Fibroblast of mammary gland (primary cell): ENCODE measurements at places on chromosomes 5 and 9.
A peak's percentile ranks its signal among the peaks of the same experiment; 100 is the strongest.

- DNase-seq: peak; percentile 79
These were observed 12.9 kb downstream of the RGS14 start for GRCh38 chr5:177370488-177371119.

- DNase-seq: peak; percentile 44
These were observed 715 bp downstream of the FGF10 start for GRCh38 chr5:44388321-44389089.

DNA sequence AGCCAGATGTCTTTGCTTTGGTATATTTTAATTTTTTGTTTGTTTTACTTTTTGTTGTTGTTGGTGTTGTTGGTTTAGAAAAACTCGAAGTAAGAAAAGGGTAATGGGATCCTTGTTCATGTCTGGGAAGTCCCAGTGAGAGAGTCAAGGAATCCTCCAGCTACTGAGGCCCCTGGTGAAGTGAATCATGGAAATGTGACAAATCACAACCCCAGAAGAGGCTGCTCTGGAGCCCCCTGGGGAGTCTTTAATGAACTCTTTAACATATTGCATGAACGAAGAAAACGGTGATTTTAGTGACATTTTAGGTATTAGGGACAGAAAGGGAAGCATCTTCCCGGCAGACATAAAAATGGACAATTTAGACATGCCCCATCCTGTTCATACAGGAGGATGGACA, 41.3 kb downstream of the TMEM174 start:
- DNase-seq: no peak

GRCh38 chr9:91746904-91747303, 203.1 kb downstream of the ROR2 start:
- DNase-seq: peak; percentile 82

DNA sequence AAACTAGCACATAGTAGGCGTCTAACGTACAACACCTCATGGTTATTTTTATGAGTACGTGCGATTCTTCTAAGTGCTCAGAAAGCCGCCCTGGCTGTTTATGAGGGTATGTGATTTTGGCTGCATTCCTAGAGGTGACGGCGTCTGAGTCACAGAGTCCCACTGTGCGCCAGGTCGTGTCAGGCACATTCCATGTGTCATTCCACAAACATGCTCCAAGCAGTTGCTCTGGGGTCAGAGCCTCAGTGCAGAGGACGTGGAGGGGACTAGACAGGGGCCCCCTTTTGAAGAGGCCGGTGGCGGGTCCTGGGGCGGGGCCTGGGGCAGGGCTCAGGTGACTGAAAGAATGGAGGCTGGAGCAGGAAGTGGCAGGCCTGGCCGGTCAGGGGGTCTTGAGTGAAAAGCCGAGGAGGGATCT, 51.9 kb downstream of the NEK6 start:
- peak; percentile 97 for DNase-seq

DNA sequence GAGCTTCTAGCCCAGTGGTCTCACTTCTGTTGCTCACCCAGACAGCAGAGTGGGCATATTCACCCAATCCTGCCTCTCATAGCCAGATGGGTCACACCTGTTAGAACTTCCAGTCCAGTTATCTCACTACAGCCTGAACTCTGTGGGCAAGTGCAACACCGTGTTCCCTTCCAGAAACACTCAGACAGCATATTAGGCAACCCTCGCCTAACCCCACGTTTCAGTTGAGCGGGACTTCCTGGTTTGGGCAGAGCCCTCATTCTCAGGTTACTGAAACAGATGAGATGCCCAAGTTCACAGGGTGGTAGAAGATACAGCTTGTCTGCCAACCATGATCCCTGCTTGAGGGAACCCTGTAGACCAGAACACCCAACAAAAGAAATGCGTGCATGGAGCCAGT, 538.2 kb downstream of the CYLC2 start:
- DNase-seq: no peak

DNA sequence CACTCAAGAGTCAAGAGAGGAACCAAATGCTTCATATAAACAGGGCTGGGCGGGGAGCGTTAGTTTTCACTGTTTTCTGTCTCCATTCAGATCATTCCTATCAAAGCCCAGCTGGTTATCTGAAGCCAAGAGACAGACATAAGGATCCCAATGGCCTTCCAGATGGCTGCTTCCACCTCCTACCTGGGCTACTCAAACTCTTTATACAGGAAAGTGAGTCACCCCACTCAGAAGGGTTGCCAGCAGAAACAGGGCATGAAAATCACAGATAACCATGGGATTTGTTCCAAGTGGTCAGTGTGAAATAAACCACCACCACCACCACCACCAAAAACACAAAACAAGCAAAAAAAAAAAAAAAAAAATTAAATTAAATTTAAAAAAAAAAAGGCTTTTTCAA, 5.5 kb downstream of the PRSS3 start:
- DNase-seq: no peak

- DNase-seq: peak; percentile 63
These were observed at the start of gene PCDHGB2 for GRCh38 chr5:141359790-141360426. Gene PCDHGB2, plus strand, starts transcription at chr5:141359994. Its CDS starts 142 bp downstream, at chr5:141360136.

- no peak for DNase-seq
These were observed 290.0 kb downstream of the CETN3 start for GRCh38 chr5:90119531-90119971.

- DNase-seq: peak; percentile 35
These were observed 99.3 kb upstream of the NIPBL start for GRCh38 chr5:36777105-36777757.

DNA sequence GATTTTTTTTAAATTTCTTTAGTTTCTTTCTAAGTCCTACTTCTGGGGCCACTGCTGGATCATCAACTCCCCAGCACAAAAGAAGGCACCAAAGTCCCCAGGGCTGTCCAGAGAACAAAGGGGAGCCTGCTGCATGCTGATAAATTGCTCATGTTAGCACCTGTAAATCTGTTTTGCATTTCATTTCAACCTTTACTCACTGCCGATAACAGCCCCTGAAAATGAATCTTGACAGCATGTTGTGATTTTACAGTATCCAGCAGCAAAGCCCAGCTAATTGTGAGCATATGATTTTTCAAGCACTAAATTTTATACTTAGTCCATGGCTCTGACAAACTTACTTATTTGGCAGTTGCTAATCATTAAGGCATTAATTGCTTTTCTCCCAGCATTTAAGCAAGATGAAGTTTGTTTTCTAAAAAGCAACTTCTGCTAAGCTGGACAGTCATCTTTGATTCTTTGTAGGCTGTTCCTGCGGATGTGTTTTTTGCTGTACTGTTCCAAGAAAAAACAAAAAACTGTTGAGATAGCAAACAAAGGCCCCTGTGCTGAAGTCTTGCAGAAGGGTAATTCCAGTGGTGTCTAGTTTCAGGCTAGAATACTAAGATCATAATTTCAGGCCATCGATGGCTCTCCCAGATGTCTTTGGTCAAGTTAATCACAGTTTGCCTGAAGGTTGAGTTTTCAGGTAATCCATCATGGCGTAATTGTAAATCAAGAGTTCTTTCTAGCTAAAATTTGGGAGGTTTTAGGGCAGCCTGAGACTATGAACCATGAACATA, 73.1 kb upstream of the GAS1 start:
- DNase-seq: no peak

- DNase-seq: no peak
These were observed 138.0 kb upstream of the ASTN2 start for GRCh38 chr9:117552811-117553210.

GRCh38 chr5:117463881-117464570, 889.4 kb upstream of the SEMA6A start:
- DNase-seq: no peak

GRCh38 chr5:9562141-9562540, 16.3 kb upstream of the SEMA5A start:
- DNase-seq: peak; percentile 21

DNA sequence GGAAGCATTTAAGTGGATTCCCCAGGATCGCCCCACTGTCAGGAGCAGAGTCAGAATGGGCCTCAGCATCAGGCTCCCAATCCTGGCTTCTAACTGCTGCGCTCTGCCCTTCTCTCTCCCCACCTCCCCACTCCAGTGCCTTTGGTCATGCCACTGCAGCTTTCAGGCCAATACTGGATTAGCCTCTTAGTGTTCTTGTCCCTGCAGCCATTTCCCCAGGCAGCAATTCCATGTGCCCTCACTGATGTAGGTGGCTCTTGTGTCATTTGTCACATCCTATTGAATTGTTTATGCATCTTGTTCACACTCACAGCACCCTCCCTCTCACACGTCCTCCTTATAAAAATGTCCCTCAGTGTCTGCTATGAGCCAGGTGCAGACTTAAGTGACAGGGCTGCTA, 544.2 kb upstream of the DAP start:
- no peak for DNase-seq

GRCh38 chr5:7094626-7095025, 301.3 kb upstream of the ADCY2 start:
- DNase-seq: no peak

DNA sequence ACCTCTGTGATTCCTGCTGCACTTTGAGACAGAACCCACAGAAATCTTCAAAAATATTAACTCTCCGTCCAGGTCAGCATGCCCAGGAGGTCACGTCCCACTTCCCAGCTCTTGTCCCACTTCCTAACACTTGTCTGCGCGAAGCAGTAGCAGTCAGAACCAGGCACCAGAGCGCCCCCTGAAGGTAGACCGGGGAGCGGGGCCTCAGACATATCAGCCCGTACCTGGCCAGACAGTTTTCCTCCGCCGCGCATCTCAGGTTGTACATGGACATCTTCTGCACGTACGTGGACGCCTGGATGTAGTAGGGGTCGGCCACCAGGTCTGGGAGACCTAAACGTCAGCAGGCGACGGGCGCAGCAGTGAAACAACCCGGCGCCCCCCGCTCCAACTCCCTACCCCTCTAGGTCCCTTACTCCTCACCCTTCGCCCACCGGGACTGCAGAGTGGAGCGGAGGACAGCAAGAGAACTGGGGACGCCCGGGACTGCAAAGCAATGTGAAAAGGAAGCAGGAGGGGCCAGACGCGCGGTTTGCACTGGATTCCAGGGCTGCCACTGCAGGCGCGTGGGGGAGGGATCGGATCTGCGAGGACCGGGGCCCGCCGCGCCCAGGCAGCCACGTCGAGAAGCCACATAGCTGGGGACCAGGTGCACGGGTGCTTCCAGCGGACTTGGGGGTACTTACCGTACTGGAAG, 1.2 kb downstream of the LOX start:
- DNase-seq: peak; percentile 76

GRCh38 chr5:131230406-131230805, 33.4 kb upstream of the CDC42SE2 start:
- no peak for DNase-seq

DNA sequence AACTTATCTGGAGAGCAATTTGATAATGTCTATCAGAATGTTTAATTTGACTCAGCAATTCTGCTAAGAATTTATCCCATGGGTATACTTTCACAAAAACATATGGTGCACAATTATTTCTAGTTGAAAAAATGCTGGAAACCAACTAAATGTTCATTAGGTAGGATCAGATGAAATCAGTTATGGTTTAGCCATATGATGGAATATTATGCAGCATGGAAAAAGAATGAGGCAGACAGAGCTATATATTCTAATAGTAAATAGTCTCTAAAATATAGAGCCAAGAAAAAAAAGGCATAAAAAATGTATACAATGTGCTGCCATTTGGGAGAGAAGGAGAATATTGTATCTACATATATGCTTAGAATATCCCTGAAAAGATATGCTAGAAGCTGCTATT, 3.6 kb upstream of the SPATA6L start:
- no peak for DNase-seq

DNA sequence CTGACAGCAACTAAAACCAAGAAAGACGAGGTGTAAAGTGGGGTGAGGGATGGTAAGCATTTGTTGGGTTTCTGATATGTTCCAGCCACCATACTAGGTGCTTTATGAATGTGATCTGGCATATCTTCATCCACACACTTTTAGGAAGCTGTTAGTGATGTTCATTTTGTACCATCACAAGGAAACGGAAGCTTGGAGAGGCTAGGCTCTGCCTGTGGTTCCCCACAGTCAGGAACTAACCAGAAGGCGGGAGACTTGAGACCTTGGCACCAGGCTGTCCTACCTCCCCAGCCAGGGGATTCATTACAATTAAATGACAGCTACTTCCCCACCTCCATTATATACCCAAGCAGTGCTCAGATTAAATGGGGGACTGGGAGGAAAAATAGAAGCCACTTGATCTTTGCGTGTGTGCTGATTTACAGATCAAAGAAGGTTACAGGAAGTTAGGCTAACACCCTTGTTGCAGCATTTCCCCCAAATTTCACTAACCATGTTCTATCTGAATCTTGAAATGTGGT, 43.0 kb downstream of the SFXN1 start:
- no peak for DNase-seq

DNA sequence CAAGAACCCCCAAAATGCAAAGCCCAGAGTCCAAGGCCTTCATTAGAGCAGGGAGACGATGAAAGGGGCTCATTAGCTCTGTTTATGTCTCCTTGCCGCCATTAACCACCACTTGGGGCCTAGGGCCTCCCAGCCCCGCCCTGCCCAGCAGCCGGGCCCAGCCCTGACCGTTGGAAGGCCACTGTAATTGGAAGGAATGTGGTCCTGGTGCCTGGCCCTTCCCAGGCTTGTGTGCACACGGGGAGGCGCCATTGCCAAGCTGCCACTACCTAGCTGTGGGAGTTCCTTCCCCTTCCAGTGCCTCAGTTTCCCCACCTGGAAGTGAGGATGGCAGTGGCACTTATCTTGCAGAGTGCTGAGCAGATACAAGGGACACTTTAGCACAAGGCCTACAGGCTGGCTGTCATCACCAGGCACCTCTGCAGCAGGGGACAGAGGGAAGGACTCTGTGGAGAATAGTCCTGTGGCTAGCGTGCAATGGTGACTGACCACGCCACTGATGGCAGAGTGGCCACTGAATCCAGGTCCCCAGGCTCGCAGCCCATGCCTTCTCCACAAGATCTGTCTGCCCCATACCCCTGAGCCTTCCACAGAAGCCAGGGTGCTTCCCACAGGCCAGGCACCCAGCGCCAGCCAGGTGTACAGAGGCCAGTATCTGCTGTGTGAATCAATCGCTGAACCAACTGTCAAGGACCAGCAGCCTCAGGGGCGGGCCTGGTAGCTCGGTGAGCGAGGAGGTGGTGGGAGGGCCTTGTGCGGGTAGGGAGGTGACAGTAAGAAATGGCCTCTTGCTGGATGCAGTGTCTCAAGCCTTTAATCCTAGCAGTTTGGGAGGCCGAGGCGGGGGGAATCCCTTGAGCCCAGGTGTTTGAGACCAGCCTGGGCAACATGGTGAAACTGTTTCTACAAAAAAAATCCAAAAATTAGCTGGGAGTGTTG, 20.8 kb downstream of the GBGT1 start:
- no peak for DNase-seq

DNA sequence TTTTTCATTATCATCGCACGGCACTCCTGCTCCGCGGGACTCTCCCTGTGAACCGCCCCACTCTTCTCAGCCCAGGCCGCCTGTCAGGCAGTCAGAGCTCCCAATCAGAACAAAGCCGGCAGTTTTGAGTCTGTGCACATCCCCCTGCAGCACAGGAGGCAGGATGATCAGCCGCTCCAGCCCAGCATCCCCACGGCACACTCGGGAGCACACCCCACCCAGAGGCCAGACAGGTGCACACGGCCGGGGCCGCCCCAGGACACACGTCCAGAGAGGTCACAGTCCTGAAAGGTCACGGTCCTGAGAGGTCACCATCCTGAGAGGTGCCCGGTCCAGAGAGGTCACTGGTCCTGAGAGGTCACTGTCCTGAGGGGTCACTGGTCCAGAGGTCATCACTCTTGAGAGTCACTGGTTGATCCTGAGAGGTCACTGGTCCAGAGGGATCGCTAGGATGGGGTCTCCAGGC, 8.4 kb downstream of the TPPP start:
- no peak for DNase-seq
